ENCODE measurements at places on chromosomes 12 and 14.

DNA sequence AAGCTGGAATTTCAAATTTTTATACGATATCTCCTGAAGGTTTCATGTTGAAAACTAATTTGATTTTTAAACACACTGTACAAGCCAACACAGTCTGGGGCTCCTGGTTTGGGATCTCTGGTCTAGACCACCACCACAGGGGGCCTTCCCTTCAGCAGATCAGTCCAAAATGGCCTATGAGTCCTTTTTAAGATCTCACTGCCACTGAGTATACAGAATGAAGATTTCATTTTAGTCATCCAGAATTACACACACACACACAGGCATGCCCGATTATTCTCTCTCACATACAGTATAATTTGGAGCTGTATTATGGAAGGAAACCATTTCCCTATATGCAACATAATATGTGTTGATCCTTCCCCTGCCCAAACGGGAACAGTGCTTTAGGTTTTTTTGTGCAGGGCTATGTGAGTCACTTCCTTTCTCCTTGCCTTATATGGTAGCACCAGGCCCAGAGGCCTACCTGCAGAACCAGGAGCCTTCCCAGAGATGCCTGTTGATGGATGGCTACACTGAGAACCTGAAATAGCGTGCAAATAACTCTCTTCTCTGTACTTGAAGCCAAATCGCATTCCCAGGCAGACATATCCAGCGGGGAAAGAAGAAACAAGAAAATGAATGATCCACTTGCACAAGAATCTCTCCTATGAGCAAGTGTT lies 28.1 kb upstream of the WNK1 start:
- DNase-seq = no peak

DNA sequence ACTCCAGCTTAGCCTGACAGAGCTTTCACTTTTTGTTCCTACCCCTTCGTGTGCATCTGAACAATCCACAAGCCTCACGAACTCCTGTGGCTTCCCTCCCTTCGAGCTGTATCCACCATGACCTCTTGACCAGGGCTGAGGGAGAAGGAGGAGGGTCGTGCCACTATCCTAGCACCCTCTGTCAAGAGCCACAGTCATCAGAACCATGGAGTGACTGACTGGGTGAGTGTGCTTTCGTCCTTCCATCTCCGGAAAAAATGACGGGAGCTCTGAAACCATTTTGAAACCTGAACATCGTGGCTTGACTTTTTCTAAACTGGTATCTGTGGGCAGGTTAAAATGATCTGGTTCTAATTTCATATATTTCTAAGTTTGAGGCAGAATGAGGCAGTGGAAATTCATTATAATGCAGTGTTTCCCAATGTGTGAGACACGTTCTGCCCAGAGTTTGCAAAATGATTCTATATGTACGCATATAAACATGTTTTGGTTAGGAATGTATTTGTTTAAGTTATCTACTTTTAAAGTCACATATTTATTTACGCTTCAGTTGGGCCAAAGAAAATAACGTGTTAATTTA lies 27.0 kb downstream of the IL26 start:
- DNase-seq = no peak

- DNase-seq = peak; percentile 53
Measured at GRCh38 chr14:37246427-37246829, 48.7 kb downstream of the MIPOL1 start.

GRCh38 chr12:6461401-6462233 lies 8.9 kb downstream of the VAMP1 start:
- DNase-seq = no peak

DNA sequence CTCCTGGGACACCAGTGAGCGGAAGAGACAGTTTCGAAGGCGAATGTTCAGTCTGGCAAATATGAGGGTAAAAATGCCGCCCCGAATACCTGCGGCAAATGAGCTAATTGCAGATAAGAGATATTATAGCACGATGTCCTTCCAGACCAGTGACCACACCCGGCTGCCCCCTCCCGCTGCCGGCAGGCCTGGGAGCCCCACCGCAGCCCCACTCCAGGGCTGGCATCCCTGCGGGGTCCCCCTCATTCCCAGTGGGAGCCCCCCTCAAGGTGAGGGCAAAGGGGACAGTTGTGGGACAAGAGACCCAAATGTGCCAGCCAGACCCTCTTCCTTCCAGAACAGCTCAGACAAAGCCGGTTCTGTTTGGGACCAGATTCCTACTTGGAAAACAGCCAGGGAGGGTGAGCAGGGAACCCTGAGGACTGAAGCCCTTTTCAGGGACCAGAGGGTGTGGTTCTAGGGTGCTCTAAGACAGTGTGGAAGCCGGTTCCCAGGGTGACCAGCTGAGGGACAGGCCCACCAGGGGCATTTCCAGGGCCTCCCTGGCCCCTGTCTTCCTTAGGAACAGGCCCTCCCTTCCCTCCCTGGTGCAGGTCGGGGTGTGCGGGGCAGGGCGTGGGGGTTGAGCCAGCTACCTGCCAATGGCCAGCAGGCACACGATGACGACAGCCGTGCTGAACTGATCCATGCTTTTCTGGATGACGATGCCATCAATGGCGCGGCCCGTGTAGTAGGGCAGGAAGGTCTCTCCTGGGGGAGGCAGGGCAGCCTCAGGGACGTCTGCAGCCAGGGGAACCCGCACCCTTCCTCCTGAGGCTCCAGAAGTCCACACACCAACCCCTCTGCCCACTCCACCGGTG lies 16.2 kb downstream of the ABCB9 start:
- no peak for DNase-seq

- no peak for DNase-seq
Measured at GRCh38 chr12:24791622-24792021, 157.3 kb downstream of the BCAT1 start.

DNA sequence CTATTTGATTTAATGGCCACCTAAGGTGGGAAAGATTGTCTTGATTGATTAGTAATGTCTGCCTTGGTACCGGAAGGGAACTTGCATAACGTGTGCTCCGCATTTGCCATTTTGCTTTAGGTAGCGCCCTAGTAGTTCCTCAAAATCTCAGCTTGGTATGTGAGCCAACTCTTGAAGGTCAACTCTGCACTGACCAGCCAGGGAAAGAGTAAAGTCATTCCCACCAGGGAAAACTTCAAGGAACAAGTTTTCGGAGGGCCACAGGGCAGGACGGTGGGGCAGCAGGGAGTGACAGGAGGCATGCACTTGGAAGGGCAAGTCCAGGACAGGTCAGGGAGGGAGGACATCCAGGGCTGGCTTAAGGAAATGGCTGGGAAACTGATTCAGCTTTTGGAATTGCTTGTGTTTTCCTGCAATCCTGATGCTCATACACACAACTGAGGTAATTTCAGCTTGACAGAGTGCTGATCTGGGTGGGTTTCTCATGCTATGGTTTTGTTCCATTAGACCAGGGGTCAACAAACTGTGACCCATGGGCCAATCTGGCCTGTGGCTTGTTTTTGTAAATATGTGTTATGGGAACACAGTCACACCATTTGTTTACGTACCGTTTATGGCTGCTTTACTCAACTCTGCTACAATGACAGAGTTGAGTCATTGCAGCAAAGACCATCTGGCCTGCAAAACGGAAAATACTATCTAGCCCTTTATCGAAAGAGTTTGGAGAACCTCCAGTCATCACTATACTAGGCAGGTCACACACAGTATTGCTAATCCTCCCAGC lies 184.5 kb downstream of the RBM19 start:
- DNase-seq = no peak

DNA sequence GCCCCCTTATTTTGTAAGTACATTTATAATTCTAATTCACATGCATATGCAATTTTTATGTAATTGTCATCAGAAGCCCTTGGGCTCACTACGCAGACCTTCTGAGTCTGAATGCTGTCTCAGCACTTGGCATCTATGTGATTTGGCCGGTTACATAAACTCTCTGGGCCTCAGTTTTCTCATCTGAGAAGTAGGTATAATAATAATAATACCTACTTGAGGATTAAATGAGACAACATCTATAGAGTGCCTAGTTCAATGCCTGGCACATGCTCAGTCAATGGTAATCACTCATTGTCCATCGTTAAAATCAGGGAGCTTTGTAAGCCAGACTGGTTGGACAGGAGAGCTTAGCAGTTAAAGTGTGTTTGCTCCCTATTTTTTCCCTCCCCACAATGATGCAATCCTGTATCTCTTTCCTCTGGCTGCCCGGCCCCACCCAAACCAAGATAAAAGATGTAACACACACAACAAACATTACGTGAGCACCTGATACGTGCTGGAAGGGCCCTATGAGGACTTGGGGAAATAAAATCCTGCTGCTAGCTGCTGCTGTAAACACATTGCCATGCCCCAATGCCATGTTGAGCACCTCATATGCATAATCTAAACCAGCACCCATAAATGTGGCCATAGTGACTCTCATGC lies 235.0 kb downstream of the CRADD start:
- DNase-seq = no peak

DNA sequence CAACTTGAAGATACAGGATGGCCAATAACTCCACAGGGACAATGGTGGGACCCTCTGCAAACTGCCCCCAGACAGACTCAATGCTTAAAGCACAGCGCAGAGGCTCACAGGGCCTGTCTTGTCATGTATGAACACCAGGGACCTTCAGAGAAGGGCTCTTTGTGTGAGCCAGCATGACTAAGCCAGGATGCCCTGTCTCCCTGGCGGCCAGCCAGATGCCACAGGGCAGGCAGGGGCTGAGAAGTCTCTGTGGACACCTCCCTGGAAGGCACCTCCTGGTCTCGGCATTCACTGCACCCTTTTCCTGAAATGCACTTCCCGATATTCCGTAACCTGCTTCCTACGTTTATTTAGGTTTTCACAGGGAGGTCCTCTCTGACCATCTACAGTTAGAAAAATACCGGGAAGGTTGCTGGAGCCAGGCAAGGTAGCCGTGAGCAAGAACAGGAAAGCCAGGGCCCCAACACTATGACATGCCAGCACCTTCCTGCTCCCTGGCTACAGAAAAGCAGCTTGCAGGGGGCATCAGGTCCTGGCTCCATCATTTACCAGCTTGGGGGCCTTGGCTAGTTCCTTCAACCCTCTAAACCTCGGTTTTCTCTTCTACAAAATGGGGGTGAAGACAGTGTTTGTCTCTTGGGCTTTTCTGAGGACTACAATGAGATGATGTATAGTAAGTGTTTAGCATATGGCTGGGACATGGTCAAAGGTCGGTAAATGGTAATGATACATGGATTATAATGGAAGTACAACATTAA lies 65.0 kb downstream of the PITPNM2 start:
- DNase-seq = no peak

GRCh38 chr12:48982397-48983080 lies 4.4 kb downstream of the WNT1 start:
- DNase-seq = no peak

DNA sequence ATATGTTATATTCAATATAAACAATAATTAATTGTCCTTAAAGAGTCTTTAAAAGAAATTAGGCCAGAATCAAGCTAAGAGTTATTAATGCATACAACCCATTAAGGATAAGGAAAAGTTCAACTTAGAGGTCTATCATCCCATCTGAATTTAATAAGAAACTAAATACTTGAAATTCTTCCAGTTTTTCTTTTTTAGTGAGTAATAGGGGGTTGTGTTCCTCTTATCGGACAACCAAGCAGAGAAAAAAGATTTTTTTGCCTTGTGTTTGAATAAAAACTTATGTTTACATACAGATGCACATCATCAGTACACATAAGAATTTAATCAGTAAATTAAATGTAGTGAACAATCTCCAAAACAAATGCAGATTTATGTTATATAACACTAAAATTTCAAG lies 32.5 kb downstream of the PAWR start:
- DNase-seq = no peak

GRCh38 chr12:93136253-93137055 lies 207.4 kb upstream of the EEA1 start:
- no peak for DNase-seq

DNA sequence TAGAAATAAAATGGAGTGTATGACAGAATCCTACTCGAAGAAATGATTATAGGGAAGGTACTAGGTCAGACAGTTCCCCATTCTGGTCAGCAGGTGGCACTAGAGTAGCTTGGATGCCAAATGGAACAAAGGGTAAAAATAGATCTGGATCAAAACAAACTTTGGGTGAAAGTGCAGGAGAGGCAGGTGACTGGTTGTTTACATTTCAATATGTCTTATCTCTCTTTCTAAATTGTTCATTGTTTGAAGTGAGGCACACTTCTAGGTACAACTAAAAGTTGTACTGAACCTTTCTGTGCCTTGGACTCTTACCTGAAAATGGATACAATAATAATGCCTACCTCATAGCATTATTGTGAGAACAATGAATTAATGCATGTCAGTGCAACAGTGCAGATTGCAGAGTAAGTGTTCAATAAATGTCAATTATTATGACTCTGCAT lies 62.0 kb upstream of the OSBPL8 start:
- DNase-seq = peak; percentile 59

DNA sequence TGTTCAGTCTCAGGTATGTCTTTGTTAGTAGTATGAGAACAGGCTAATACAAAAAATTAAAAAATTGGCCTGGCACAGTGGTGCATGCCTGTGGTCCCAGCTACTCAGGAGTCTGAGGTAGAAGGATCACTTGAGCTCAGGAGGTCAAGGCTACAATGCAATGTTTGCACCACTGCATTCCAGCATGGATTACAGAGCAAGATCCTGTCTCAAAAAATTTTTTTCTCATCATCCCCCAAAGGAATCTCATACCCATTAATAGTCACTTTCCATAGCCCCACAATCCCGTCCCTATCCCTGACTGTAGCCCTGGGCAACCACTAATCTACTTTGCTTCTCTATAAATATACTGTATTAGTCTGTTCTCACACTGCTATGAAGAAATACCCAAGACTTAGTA lies 57.8 kb downstream of the TTC8 start:
- peak; percentile 9 for DNase-seq

- no peak for DNase-seq
Measured at GRCh38 chr12:64598831-64599230, 11.5 kb upstream of the RASSF3 start.

DNA sequence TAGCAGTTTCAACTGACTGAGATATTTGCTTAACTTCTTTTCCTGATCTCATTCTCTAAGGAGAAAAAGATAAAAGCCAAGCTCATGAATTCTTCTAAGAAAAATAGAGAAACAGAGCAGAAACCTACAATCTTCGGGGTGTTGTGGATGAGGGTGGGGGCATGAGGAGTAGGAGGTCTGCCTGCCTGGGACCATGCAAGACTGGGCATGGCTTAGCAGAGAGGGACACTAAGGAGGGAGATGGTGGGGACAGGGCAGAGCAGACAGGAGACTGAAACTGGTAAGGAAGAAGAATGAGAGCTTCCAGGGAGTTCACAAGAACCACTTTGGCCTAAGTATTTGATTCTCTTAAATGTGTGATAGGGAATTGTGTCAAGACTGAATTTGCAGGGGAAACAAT lies 188.0 kb downstream of the CFAP54 start:
- no peak for DNase-seq

DNA sequence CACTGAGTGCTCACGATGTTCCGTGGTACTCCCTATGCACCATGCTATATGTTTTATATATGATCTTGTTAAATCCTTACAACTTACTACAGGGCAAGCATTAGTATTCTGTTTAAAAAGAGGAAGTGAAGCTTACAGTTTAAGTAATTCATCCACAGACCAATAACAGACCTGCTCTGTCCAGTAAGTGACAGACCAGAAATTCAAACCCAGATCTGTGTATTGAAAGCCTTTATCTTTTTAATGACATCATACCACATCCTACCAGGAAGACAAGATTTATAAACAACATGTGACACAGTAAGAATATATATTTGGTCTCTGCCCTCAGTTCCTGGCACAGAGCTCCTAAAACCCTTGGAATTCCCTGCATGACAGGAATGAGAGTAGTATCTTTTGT lies 206.5 kb downstream of the STXBP6 start:
- no peak for DNase-seq
